ENCODE measurements at places on chromosomes 13 and 19. TPM values are rescaled to one million over a fixed set of nuclear protein-coding genes. Genes with fewer than 3 reads are reported as not detected.
A peak's percentile ranks its signal among the peaks of the same experiment; 100 is the strongest.

Gene KLK6
- not detected for total RNA-seq

Gene MED4
- total RNA-seq = 63.5 TPM

Gene PGPEP1
- total RNA-seq = 14.6 TPM

Gene GRK1
- 0.07 TPM for total RNA-seq

Gene TMEM143
- 13.1 TPM for total RNA-seq

Gene LYL1
- 2.4 TPM for total RNA-seq

Gene IGSF23
- total RNA-seq = not detected

Gene ACP7
- total RNA-seq = not detected

Gene ATP8A2
- total RNA-seq = 0.38 TPM

Gene GDF15
- not detected for total RNA-seq

DNA sequence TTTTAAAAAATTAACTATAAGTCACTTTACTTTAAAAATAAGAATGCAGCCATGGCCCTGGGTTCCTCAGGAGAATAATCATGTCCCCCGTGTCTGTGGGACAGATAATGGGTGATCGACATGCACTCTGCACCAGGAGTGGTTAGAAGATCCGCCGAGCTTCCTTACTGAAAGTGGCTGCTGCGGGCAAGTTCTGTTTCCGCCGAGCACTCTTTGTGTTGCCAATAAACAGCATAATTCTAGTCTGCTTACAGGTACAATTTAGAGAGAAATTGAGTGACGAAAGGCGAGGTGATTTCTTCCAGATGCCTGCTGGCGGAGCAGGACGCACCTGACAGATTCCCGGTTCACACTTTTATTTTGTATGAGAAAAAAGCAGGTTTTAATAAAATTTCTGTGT is 139.0 kb downstream of the SOX1 start:
- peak; percentile 63 for DNase-seq

DNA sequence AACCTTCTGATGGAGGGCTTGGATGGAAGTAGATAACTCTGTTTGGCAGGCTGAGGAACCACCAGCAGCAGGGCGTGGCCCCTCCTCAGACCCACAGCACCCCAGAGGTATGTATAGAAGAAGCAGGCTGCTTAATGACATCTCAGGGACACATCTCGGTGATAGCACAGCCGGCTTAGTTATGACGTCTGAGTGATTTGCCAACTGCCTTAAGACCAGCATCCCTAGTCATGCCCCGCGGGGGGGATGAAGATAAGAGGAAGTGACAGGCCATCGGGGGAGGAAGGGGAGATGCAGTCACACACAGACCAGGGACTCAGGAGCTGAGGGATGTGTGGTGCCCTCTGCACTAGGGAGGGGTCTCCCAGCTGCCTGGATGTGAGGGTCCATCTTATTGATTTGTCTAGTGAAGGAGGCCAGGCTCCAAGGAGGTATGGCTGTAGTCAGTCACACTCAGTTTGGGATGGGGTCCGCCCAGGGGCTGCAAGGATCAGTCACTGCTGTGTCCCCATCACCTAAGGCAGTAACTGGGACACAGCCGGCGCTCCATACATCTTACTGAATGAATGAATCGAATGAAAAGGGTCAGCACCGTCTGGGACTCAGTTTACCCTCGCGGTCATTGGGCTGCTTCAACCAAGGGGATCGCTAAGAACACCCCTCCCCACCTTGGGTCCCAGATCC is 19.2 kb upstream of the ERCC1 start:
- DNase-seq = peak; percentile 79

GRCh38 chr13:27000686-27001085 is 170.9 kb downstream of the USP12 start:
- DNase-seq = no peak

DNA sequence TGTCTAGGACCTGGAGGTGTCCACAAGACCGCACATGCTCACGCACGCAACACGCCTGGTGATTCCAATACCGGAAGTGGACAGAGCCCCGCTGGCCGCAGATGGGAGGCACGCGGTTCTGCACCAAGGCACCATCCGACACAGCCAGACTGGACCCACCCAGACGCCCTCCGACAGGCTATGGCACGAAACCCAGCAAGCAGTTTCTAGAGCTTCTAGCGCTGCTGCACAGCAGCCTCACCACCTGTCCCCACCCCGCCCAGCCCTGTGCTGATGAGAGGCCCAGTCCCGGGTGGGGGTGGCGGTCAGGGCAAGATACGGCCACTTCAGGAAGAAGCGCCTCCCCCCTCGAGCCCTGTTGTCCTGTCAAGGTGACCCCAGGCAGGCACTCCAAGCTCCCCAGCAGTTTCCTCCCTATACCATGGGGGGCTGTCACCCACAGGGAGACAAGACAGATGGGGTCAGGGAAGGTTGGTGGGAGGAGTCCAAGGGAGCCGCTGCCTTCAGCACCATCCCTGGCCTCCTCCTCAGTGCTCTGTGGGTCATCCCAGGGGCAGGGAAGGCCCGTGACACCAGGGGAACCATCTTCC is 11.3 kb downstream of the LSM4 start:
- DNase-seq = no peak

DNA sequence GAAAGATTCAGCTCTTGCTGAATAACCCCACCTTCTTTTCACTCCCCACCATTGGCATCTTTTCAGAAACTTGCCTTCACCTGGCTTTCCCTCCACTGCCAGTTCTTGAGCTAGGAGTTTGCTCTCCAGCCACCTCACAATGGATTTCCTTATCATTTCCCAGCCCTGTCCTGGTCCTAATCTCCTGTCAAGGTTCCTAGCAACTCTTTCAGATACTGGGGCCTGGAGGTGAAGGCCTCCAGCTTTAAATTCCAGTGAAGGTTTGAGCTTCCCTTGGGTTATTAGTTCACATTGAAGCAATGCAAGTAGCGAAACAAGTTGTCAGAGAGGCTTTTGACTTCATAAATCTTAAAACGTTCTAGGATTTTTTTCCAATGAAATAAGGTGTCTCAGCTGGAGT is 320.8 kb upstream of the MAB21L1 start:
- DNase-seq = no peak

GRCh38 chr13:114136576-114136975 is 4.2 kb upstream of the RASA3 start:
- no peak for DNase-seq

DNA sequence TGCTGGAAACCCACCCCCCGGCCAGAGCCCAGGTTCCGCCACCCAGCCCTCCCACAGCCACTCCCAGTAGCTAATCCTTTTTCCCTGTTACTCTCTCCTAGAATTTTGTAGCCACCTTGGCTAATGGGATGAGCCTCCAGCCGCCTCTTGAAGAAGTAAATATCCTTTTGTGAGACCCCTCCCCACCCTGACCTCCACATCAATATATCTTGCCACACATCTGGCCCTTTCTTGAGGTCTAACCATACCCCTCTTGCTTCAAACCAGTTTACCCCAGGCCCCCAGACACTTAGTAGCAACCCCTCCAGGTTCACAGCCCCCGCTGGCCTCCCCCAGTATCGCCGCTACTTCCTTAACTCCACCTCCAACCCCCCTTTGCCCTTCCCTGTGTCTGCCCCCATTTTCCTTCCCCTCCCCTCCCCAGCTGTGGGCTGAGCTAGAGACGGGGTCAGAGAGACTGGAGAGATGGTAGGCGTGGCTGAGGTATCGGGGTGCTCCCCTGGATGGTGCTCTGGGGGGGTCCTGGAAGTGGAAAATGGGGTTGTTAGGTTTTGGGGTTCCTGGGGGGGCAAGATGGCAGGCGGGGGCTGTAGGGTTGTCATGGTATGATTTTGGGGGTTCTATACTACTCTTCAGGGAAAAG is 2.8 kb downstream of the PRMT1 start:
- DNase-seq = no peak

GRCh38 chr19:45632468-45633196 is 6.6 kb downstream of the EML2 start:
- peak; percentile 77 for DNase-seq

- DNase-seq = no peak
These were observed 22.8 kb upstream of the LRP3 start for GRCh38 chr19:33171222-33171795.

DNA sequence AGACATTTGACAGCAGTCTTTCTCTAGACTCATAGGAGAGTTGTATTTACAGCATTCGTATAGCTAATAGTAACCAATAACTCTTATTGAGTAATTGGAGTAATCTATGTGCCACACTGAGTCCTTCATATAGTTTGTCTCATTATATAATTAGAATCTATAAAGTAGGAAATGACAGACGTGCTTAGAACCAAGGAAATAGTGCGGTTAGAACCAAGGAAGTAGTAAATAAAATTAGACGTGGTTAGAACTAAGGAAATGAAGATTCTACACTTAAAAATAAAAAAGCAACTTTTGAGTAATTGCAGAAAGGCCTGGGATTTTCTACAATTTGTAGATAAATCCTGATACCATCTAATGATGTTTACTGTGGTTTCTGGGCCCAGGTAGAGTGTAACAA is 107.8 kb upstream of the TNFSF11 start:
- no peak for DNase-seq

DNA sequence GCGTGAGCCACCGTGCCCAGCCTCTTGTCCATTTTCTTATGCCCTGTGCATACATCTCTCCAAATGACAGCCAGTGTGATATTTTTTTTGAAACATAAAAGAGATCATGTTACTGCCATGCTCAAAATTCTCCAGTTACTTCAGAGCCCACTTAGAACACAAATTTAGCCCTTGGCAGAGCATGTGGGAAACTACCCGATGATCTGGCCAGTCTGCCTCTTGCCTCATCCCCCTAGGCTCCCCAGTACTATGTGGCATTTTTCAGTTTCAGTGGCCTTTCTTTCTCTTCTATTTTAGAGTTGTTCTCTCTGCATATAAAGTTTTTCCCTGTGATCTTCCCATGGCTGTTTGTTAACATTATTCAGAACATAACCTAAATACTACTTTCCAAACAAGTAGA is 323.0 kb downstream of the GPC5 start:
- no peak for DNase-seq

DNA sequence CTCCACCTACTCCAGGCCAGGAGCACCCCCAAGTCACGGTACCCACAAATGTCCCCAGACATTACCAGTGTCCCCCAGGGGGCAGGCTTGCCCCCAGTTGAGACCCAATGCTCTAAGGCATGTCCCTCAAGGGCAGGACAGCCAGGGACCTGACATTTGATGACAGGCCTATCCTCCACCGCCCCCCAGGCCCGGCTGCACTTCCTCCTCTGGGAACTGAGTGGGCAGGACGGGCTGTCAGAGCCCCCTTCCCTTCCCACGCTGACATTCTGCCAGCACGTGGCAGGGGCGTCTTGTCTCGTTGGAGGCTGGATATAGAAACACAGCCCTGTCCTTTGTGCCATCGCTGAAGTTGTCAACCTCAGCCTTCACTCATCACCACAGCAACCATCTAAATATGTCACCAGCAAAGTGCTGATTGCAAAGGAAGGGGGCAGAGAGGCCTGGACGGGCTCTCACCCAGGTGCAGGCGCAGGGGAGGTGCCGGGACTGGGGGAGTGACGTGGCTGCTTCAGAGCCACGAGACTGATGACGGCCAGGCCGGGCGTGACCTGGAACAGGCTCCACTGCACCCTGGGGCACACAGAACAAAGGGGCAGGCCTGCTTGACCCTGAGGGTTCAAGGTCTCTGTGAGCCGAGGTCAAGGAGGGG is 38.4 kb downstream of the GNG7 start:
- no peak for DNase-seq

- DNase-seq = peak; percentile 97
These were observed at the start of gene ZNF528 for GRCh38 chr19:52397310-52398080. ZNF528 (plus strand) TSS chr19:52397849; CDS start chr19:52402014, 4,165 bp downstream.

DNA sequence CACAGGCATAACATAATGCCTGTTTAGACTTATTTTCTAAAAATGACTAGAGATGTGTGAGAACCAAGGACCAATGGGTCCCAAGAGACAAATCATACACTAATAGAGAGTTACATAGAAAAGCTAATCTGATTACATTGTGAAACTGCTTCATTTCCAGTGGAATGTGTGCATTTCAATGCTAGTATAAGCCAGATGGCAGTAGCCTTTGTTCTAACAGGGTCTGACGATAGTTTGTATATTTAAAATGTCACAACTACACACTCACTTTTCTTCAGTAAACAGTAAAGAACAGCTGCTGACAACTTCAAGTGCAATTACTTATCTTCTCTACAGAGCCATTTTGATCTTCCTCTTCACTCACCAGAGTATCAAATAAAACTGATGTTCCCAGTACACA is 4.3 kb upstream of the SLITRK5 start:
- no peak for DNase-seq

DNA sequence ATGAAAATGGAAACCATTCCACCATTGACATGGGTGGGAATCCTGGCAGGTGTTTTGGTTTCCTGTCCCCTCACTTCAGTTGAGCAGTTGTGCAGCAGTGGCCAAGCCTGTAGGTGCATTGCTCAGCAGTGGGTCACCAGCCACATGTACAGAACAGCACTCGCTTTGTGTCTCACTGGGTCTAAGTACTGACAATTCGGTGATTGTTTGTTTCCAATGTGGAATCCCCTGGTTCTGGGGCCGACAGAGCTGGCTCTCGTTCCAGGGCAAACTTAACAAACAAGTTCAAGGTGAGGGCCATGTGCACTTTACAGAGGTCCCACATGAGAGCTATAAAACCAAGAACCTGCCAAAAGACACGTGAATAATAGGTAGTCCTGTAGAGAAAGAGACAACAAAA is 54.1 kb upstream of the SPATA13 start:
- no peak for DNase-seq

DNA sequence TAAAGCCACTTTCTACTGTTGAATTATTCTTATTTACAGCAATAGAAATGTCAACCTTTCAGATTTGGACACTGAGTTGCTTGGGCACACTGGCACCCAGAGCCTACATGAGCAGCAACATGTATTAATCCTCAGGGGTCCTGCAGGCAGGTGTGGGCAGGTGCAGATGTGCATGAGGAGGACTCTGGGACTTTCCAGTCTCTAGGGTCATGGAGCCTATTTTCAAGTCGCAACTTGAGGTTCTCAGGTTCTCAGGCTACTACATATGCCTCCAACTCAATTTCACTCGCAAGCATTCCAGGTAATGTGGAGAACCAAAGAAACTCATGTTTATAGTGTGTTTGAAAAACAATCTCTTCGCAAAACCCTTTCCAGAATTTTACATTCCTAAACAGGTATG is 73.2 kb downstream of the STARD13 start:
- DNase-seq = no peak

- DNase-seq = no peak
These were observed 19.7 kb upstream of the CEACAM3 start for GRCh38 chr19:41776700-41777099.

- DNase-seq = peak; percentile 40
These were observed 76.6 kb downstream of the FGF9 start for GRCh38 chr13:21747456-21747855.

GRCh38 chr13:94656766-94657165 is 55.1 kb downstream of the GPR180 start:
- DNase-seq = peak; percentile 66

Measured in activated CD4-positive, alpha-beta T cell treated with anti-CD3 and anti-CD28 coated beads, Interleukin-2, amount 10 ng/mL, durations not matched to agents 24 days and 14 days (primary cell).